A549 treated with GW870086 at 1 μM for 4 hours (cell line): ENCODE measurements at places on chromosomes 2 and 18. TPM values are rescaled to one million over a fixed set of nuclear protein-coding genes. Genes with fewer than 3 reads are reported as not detected.

Gene CCDC150
- total RNA-seq = 4.8 to 5.5 TPM (median 5.0 TPM) in 5 replicates

Gene MSTN
- not detected in 5 replicates for total RNA-seq

Gene RTP5
- not detected in 5 replicates for total RNA-seq

Gene PAX3
- total RNA-seq = not detected in 5 replicates

Gene RAB17
- total RNA-seq = 0.16 to 0.71 TPM (median 0.34 TPM) in 5 replicates

Gene PROKR1
- total RNA-seq = 0.03 TPM in 1 of 5 replicates, not detected in the others

Gene CABYR
- 12.4 to 16.9 TPM (median 13.0 TPM) in 5 replicates for total RNA-seq

Gene FAP
- total RNA-seq = 0.05 to 0.32 TPM in 2 of 5 replicates, not detected in the others

Gene AOX1
- 3.8 to 7.2 TPM (median 4.9 TPM) in 5 replicates for total RNA-seq

Gene IL36A
- total RNA-seq = not detected in 5 replicates

Gene DUSP2
- total RNA-seq = 0.21 to 0.49 TPM (median 0.38 TPM) in 5 replicates

Gene NHEJ1
- 14.9 to 20.3 TPM (median 16.4 TPM) in 5 replicates for total RNA-seq

Gene ALK
- total RNA-seq = not detected in 5 replicates

Gene SLC9A4
- total RNA-seq = not detected in 5 replicates

Gene POTEI
- total RNA-seq = 0.07 TPM in 1 of 5 replicates, not detected in the others

Gene GAD1
- total RNA-seq = 0.38 to 0.71 TPM (median 0.53 TPM) in 5 replicates

Gene DYNAP
- total RNA-seq = not detected in 5 replicates
